Activated naive CD4-positive, alpha-beta T cell (primary cell): ENCODE measurements at places on chromosomes 7 and 10.
A peak's percentile ranks its signal among the peaks of the same experiment; 100 is the strongest.

GRCh38 chr7:67408109-67408508 is 411.5 kb downstream of the TYW1 start:
- DNase-seq, result no peak

- no peak for DNase-seq
Measured at GRCh38 chr10:59315465-59315864, 46.9 kb downstream of the FAM13C start.

GRCh38 chr10:44089671-44090070 is 295.2 kb downstream of the CXCL12 start:
- DNase-seq, result no peak

GRCh38 chr7:115300231-115300870 is 378.5 kb downstream of the MDFIC start:
- no peak for DNase-seq

GRCh38 chr10:1655367-1655766 is 82.0 kb downstream of the ADARB2 start:
- no peak for DNase-seq

GRCh38 chr7:2165239-2165609 is 67.5 kb downstream of the MAD1L1 start:
- DNase-seq, result no peak

DNA sequence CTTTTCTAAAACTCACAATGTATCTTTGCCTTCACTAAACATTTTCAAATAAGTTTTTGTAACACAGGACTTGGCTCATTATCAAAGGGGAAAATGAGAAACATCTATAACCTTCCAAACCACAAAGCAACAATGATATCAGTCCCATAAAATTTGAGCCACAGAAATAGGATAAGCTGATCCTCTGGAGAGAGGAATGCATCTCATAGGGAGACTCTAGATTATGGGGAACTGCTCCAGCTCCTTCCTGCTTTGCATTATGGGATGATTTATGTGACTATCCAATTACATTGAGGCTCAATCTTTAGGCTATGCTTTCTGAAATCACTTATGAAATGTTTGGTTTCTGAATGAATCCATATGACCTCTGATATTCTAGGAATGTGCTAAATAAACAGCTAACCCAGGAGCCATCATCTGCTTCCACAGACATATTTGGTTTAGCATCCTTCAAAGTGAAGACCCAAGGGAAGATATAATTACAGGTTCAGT is 70.4 kb downstream of the CUBN start:
- no peak for DNase-seq

- no peak for DNase-seq
Measured at GRCh38 chr10:105288026-105288425, 646.9 kb downstream of the SORCS3 start.

- no peak for DNase-seq
Measured at GRCh38 chr10:43461950-43462349, 25.0 kb downstream of the ZNF487 start.

- no peak for DNase-seq
Measured at GRCh38 chr7:35725280-35725680, 30.3 kb upstream of the HERPUD2 start.

GRCh38 chr10:33981301-33981700 is 646.8 kb upstream of the NRP1 start:
- DNase-seq, result no peak

GRCh38 chr10:121065330-121065729 is 214.2 kb downstream of the WDR11 start:
- no peak for DNase-seq

DNA sequence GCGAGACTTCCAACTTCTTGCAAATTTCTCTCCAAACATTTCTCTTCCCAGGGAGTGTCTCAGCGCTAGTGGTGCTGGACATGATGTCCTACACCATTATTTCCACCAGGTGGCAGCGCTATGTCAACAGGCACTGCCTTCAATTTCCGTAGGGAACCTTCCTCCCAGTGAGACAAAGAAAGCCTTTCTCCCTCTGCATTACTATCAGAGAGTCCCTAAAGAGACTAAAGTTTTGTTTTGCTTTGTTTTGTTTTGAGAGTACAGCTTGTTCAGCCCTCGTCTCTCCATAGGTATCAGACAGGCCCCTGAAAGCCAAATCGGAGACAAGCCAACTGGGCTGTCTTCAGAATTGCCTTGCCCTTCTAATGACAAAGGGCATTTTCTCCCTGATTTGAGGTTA is 44.2 kb upstream of the GGCT start:
- no peak for DNase-seq

DNA sequence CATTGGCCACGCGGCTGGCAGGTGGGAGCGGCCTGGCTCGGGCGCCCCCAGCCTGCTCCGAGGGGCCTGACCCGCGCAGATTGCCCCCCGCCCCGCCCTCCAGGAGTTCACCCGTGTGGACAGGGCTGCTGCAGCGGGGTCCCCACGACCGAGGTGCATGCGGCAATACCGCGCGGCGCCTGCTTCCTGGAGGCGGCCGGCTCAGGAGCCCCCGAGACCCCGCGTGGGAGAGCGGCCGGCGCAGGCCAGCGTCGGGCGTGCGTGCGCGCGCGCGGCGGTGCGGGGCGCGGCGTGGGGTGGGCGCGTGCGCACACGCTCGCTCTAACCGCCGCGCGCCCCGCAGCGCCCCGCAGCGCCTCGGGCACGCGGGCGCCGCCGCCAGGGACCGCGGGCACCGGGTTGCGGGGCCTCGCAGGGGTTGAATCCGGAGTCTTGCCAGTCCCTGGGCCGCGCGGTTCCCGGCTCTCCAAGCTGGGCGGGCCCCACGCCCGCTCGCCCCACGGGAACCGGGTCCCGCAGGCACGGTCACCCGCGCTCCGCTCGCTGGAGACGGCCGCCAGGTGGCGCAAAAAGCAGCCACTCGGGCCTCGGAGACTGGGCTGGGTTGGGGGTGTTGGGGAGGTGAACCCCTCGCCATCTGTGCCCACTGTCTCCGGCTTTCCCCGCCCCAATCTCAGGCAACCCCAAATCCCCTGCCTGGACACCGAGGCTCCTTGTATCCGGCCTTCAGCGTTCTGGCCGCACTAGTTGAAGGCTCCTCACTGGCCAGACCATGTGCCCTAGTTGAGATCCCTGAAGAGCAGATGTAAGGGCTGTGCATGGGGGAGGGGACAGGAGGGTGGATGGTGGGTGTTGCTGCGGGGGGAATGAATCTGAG is 1.3 kb upstream of the ACHE start:
- peak; percentile 35 for DNase-seq

- no peak for DNase-seq
Measured at GRCh38 chr7:122487131-122487530, 182.6 kb upstream of the FEZF1 start.

DNA sequence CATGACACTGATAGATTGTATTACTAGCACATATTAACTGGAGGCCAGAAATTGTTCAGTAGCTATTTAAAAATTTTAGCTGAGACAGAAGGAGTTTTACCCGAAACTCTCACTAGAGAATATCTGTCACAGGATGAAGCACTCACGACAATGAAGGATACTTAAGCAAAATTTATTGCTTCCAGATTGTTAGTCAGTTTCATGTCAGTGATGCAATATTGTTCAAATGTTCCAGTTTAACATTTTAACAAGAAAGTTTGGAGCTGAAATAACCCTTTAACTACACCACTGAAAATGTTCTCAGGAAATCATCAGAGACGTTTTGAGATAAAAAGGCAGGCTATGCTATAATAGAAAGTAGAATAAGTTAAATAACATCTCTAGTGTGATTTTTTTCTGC is 15.0 kb upstream of the CADPS2 start:
- no peak for DNase-seq

- DNase-seq, result no peak
Measured at GRCh38 chr10:132985546-132985900, 43.2 kb upstream of the CFAP46 start.

DNA sequence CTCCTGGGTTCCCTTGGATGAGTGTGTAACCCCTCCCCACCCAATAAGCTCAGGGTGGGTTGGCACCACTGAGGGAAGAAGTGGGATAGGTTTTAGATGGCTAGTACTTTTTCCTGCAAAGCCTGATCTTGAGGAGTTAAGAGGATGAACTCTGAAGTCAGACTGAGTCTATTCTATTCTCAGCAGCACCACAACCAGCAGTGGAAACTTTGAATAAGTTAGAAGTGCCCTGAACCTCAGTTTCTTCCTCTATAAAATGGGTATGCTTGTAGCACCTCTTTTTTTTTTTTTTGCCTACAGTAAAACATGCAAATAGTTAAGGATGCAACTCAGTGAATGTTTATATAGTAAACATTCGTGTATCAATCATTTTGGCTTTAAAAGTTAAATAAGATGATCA is 7.1 kb downstream of the NKX2-3 start:
- no peak for DNase-seq

DNA sequence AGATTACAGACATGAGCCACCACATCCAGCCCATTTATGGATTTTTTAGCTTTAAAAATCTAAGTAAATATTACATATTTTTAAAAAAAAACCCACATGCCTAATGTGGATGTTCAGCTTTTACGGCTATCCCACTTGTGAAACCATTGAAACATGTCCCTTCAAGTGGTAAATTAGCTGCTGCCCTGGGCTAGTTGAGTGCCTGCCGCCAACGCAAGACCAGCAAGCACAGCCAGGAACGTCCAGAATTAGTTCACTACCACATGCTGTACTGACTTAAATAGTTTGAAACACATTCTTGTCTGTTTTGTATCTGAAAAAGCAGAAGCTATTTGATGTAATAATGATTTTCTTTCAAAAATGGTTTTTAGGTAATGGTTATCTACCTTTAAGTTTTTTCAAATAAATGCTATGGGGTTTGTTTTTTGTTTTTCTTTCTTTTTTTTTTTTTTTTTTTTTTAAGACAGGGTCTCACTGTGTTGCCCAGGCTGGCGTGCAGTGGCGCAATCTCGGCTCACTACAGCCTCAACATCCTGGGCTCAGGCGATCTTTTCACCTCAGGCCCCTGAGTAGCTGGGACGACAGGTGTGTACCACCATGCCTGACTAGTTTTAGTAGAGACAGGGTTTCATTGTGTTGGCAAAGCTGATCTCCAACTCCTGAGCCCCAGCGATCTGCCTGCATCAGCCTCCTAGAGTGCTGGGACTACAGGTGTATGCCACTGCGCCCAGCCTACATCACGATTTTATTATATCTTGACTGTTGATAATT is 57.0 kb downstream of the KLRG2 start:
- no peak for DNase-seq

DNA sequence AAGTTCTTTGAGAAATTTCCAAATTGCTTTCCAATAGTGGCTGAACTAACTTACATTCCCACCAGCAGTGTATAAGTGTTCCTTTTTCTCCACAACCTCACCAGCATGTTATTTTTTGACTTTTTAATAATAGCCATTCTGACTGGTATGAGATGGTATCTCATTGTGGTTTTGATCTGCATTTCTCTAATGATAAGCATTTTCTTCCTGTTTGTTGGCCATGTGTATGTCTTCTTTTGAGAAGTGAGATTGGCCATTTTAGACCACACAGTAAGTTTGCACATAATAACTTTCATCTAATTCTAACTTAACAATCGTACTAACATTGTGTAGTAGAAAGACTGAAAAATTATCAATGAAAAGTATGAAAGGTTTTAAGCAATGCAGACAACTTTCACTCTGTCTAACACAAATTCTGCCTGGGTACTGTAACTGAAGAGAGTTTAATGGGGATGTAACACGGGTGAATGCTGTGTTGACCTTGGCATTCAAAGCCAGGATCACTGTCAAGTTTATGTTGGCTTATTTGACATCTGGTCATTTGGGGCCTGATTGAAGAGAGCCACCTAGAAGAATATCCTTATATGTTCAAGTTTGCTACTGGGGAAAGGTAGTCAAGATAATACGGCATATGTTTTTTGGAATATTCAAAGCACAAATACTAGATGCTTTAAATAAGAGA is 50.4 kb downstream of the FAM171A1 start:
- no peak for DNase-seq

DNA sequence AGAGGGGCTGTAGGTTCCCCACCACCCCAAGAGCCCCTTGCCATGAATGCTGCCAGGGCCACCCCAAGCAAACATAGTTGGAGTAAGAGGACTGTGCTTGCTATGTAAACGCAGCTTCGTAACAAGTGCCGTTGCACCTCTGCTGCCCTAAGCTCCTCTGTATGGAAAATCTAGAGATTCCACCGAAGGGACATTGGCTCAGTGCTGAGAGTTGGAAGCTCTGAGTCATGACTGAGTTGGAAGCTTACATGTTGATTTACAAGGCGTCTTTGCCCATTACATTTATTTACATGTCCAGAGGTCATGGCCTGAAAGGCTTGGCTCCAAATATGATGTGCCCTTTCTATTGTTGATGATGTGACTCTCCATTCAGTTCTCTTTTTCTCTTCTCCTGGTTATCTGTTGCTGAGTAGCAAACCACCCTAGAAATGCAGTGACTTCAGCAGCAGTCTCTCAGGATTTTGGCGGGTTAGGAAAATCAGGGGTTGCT is 233.1 kb upstream of the TCF7L2 start:
- DNase-seq, result no peak

- DNase-seq, result no peak
Measured at GRCh38 chr7:147595042-147595441, 995.5 kb upstream of the C7orf33 start.

DNA sequence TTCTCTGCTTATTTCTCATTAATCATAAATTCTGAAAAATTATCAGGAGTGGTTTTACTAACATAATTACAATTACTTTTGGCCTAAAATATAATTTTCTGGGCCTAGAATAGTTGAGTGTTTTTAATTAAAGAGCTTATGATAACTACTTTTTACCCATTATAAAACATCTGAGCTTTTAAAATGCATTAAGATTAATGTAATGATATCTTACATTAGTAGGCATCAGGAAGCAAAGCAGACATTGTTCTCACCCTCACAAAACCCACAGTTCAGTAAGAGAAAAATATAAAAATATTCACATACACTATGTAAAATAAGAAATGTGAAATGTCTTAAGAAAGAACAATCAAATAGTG is 443.7 kb upstream of the SEMA3A start:
- DNase-seq, result no peak

- DNase-seq, result no peak
Measured at GRCh38 chr7:157952841-157953645, 616.2 kb downstream of the DNAJB6 start.

GRCh38 chr10:29181936-29182335 is 106.9 kb upstream of the LYZL1 start:
- DNase-seq, result no peak

GRCh38 chr10:114100848-114101741 is 57.4 kb downstream of the ADRB1 start:
- no peak for DNase-seq

DNA sequence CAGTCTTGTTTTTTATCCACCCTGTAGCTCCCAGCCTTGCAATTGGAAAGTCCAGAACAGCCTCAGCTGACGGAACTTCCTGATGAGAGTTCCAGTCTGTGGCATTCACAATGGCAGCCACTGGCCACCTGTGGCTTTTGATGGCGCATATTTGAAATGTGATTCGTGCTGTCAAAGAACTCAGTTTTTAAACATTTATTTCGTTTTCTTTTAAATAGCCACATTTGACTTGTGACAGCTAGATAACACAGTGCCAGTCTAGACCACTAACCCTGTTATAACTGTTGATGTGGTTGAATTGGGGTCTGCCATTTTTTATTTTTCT is 97.3 kb downstream of the INPP5A start:
- no peak for DNase-seq
